ENCODE measurements at places on chromosomes 12 and 14.

GRCh38 chr14:48251290-48251689, 575.9 kb upstream of the MDGA2 start:
- DNase-seq = no peak

- DNase-seq = peak; percentile 92
Measured at GRCh38 chr12:98503592-98504367, 11.6 kb upstream of the TMPO start.

GRCh38 chr12:6539707-6540134, 5.4 kb downstream of the GAPDH start:
- DNase-seq = no peak

DNA sequence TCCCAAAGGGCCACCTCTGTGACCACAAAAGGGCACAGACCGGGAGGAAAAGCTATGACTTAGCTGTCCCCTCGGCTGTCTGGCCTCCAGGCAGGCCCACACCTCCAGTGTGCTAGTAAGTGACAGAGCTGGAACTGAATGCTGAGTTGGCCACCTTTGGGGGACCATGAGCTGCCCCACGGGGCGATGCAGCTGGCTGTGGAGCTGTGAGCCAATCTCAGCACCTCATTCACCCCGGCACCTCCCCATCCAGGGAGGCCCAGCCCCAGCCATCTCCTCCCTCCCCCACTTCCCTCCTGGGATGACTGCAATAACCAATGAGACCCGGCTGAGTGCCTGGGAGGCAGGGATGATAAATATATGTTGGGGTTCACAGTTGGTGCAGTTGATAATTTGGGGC, 12.2 kb upstream of the TESC start:
- DNase-seq = no peak

GRCh38 chr14:100674897-100675619, 51.6 kb upstream of the DLK1 start:
- DNase-seq = no peak

DNA sequence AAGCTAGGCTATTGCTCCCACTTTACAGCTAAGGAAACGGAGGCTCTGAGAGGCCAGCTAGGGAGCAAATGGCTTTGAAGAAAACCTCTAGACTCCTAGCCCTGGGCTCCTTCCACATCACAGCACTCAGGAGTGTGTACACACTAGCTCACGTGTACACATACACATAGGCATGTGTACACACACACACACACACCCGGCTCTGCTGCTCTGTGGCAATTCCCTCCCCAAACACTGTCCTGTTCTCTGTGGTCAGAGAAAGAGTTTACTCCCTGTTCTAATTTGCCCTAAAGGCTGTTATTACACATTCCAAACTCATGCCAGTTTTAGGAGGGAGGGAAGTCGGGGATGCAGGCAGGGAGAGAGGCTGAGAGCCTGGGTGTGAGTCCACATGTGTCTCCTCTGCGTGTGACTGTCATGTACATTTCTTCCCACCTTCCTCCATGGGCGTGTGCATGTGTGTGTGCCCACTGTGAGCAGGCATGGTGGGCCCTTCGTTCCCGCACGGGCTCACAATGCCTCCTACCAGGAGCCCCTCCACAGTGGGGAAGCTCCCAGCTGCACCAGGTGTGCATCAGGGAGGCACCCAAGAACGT, 14.2 kb downstream of the TRPV4 start:
- no peak for DNase-seq

GRCh38 chr14:105486163-105486973, at the start of gene CRIP1:
Gene CRIP1, plus strand, starts transcription at chr14:105486886. Its CDS starts 374 bp downstream, at chr14:105487260.
- no peak for DNase-seq

- no peak for DNase-seq
Measured at GRCh38 chr14:105355850-105356604, 41.5 kb downstream of the PACS2 start.

GRCh38 chr14:89680156-89680555, 263.1 kb upstream of the FOXN3 start:
- no peak for DNase-seq

DNA sequence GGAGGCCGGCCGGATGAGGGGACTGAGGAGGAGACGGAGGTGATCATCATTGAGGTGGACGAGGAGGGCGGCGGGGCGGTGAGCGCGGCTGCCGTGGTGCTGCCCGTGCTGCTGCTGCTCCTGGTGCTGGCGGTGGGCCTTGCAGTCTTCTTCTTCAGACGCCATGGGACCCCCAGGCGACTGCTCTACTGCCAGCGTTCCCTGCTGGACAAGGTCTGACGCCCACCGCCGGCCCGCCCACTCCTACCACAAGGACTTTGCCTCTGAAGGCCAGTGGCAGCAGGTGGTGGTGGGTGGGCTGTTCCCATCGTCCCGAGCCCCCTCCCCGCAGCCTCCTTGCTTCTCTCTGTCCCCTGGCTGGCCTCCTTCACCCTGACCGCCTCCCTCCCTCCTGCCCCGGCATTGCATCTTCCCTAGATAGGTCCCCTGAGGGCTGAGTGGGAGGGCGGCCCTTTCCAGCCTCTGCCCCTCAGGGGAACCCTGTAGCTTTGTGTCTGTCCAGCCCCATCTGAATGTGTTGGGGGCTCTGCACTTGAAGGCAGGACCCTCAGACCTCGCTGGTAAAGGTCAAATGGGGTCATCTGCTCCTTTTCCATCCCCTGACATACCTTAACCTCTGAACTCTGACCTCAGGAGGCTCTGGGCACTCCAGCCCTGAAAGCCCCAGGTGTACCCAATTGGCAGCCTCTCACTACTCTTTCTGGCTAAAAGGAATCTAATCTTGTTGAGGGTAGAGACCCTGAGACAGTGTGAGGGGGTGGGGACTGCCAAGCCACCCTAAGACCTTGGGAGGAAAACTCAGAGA, 9.6 kb downstream of the MMP14 start:
- DNase-seq = no peak

- no peak for DNase-seq
Measured at GRCh38 chr14:50452979-50453705, 56.5 kb upstream of the CDKL1 start.

DNA sequence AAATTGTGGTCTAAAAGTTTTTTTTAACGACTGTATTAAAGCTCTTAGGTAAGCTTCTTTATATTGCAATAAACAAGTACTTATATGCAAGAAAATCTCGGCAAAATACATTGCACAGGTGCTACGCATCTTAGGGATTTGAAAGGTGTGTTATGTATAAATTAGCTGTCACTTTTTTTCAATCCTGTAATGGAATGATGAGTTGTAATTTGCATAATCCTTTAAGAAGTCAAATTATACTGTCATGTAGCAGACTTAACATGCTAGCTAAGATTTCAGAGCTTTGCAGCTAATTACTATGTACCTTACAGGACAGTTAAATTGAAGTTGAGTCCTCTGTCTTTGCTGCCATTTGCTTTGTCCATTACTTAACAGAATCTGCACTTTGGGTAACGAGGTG, 117.5 kb downstream of the NPAS3 start:
- no peak for DNase-seq

GRCh38 chr12:4720637-4720995, 416 bp downstream of the GALNT8 start:
- DNase-seq = no peak

DNA sequence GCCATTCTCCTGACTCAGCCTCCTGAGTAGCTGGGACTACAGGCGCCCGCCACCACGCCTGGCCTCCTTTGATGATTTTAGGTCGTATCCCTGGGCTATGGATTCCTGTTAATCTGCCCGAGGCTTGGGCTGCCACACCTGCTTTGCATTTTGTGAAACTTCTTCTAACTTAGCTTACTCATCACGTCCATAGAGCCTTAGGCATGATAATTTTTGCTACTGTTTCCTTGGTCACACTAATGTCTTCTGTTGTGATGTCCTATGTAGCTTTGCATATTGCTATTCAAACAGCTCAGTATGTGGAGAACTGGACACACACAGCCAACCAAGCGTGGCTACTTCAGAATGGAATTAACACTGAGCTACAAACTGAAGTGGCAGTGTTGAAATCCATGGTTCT, 47.5 kb upstream of the DDX11 start:
- no peak for DNase-seq

GRCh38 chr12:9118158-9118557, 2.4 kb upstream of the A2M start:
- DNase-seq = no peak

- DNase-seq = no peak
Measured at GRCh38 chr14:55241673-55242072, 29.5 kb upstream of the FBXO34 start.

- DNase-seq = no peak
Measured at GRCh38 chr12:53042607-53043454, 7.0 kb upstream of the TNS2 start.

GRCh38 chr12:42396473-42397259, 70.7 kb downstream of the PPHLN1 start:
- no peak for DNase-seq

GRCh38 chr14:76767681-76768656, 6.7 kb downstream of the VASH1 start:
- peak; percentile 13 for DNase-seq

DNA sequence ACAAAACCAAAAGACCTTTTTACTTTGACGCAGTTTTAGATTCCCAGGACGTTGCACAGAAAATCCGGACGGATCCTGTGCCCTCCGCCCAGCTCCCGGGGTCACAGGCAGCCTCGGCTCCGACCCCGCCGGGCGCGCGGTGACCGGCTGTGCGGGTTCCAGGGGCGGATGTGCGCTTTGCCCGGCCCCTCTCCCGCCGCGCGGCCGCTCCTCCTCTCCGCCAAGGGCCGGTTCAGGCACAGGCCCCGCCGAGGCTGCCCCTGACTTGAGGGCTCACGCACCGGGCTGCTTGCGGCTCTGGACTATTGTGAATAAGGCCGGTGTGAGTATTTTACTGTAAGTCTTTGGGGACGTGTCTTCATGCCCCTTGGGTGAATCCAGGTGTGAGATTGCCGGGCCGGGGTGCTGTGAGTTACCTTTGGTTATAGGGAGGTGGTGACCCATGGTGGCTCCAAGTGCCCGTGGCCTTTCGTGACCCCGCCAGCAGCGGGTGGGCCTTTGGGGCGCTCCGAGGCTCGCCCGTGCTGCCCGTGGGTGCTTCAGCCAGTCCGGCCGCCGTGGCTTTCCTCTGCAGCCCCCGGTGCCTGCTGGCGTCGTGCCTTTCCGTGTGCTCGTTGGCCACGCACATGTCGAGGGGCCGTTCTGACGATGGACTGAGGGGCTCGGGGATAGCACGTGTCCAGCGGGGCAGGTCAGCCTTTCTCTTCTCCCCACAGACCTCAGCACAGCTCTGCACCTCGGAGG, 45.9 kb downstream of the NOC4L start:
- no peak for DNase-seq

DNA sequence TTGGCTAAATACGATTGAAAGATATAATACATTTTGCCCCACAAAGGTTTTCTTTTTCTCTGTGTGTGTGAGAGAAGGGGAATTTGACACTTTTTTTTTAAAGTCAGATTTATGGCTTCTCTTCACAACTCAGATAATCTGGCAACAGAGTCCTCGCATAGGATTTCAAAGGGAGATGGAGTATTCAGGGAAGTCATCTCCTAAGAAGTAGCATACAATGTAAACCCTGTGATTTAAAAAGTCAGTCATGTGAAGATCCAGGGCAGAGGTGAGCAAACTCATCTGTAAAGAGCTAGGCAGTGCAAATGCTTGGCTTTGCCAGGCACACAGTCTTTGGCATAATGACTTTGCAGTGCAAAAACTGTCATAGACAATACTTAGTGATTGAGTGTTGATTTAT, 1526.3 kb downstream of the AACS start:
- no peak for DNase-seq

DNA sequence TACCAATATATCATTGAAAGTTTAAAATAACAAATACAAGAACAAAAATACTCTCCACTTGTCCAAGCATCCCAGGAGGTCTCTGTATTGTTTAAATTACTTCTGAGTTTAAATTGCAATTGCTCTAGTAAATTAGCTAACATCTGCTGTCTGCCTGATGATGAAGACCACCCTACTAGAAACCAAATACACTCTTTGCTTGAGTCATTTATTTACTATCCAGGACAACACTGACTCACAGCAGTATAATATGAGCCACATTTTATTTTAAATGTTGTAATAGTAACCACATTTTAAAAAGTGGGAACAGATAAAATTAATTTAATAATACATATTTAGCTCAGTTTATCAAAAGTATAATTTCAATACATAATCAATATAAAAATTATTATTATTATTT, 62.9 kb upstream of the EEA1 start:
- no peak for DNase-seq

DNA sequence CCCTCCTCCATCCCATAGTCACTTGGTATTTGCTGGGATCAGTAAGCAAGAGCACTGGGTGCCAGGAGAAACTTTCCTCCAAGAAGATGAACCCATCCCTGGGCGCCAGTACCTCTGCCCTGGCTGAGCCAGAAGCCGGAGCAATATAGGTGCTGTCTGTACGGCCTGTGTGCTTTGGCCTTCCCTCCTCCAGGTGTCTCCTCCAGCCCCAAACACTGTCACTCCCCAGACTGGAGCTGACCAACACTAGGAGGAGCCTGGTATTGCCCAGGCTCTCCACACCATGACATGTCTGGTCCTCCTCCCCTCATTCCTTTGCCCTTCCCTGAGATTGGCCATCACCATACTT, 4.9 kb downstream of the GSTZ1 start:
- no peak for DNase-seq

DNA sequence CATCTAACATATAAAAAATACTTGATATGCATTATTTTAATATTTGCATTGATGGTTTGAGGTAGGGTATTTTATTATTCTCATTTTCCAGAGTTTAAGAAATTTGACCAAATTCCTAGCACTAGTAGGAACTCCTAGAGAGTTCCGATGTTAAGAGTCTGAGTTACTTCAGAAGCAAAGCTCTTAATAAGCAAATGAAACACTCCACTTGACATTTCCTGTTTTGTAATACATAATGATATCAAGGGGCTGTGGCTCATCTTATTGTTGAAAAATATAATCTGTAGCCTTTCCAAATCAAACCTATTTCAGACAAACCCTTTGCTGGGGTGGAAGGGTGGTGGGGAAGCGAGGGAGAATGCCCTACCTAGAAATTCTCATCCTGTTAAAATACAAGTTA, 355.5 kb downstream of the DIO2 start:
- DNase-seq = no peak

- no peak for DNase-seq
Measured at GRCh38 chr14:103132381-103133209, 9.3 kb downstream of the TNFAIP2 start.

- DNase-seq = no peak
Measured at GRCh38 chr12:117144599-117144998, 45.4 kb upstream of the TESC start.

DNA sequence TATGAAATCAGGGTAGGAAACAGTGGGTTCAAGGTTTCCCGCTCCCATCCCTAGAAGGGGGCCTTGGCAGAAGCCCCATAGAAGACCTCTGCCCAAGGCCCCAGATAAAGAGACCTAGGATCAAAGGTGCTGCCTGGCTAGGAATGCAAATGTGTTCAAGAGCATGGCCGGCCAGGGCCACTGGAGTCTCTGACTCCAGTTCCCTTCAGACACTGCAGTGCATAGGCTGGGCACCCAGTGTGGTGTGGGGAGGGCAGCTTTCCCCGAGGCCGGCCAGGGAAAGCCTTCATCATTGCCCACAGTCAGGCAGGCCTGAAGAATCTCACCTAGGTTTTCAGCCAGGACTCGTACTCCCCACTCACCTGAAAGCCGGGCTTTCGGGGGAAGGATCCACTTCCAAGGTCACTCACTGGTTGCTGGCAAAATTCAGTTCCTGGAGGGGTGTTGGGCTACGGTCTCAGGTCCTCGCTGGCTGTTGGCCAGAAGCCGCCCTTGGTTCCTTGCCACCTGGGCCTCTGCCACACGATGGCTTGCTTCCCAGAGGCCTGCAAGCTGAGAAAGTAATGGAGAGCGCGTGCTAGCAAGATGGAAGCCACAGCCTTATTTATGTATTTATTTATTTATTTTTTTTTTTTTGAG, 9.7 kb upstream of the PEBP1 start:
- no peak for DNase-seq
